Testis (tissue), 5 donors: ENCODE measurements at places on chromosomes 12 and 14. TPM values are rescaled to one million over a fixed set of nuclear protein-coding genes. Genes with fewer than 3 reads are reported as not detected.
A peak's percentile ranks its signal among the peaks of the same experiment; 100 is the strongest.

The RIMBP2 gene
- 10.0 TPM for total RNA-seq

DNA sequence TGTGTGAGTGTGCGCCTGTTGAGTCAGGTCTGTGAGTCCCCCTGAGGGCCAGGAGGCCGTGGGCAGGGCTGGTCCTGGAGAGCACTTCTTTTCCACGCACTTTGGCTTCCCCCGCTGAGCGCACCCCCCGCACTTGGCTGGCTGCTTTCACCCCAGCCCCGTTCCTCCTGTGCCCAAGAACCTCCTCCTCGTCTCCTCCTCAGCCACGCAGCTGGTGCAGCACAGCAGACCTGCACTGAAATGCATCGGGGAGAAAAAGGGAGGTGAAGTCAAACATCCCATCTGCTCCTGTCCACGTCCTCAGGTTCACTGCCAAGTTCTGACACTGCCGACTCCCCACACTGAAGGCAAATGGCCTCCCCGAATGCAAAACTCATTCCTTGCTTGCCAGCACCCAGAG, 362.7 kb upstream of the SFSWAP start:
- no peaks in the 10 kb centered on the region for H3K36me3 ChIP-seq
- no peaks in the 10 kb centered on the region for H3K27me3 ChIP-seq
- DNase-seq = peak; percentile 70
- H3K4me1 ChIP-seq = peaks cover 48% of the 10 kb centered on the region

The CACNB3 gene
- total RNA-seq = 19.3 TPM

DNA sequence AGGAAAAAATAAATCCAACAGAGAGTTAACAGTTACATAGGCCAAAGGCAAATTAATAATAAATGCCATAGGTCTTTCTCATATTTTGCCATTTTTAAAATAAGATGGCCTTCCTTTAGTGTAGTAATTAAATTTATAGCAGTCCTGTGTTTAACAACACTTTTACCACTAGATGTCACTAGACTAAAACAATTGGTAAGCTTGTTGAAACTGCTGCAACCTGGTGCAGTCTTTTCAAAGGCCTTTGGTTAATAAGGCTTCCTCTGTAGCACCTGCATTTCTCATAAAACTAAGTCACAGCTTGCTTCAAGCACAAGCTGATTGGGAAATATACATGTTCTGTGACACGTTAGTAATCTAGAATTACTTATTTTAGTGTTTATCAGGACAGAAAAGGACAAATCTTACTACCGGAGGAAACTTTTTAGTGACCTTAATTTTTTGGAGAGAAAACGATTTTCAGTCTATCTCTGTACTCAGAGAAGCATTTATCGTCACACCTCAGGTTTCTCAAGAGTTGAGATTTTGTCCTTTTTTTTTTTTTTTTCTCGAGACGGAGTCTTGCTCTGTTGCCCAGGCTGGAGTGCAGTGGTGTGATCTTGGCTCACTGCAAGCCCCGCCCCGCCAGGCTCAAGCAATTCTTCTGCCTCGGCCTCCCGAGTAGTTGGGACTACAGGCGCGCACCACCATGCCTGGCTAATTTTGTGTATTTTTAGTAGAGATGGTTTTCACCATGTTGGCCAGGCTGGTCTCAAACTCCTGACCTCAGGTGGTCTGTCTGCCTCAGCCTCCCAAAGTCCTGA, 20.0 kb downstream of the BORCS5 start:
- no peak for DNase-seq
- no peaks in the 10 kb centered on the region for H3K36me3 ChIP-seq
- H3K4me1 ChIP-seq = no peaks in the 10 kb centered on the region
- H3K27ac ChIP-seq = no peak overlapping the region
- H3K4me3 ChIP-seq = no peak overlapping the region

GRCh38 chr12:57875753-57876547, 29.4 kb upstream of the CTDSP2 start:
- no peaks in the 10 kb centered on the region for H3K27me3 ChIP-seq
- no peak overlapping the region for H3K4me3 ChIP-seq
- no peak for DNase-seq
- no peak overlapping the region for H3K27ac ChIP-seq
